Lung microvascular endothelial cell (primary cell): ENCODE measurements at places on chromosomes 5 and 9. TPM values are rescaled to one million over a fixed set of nuclear protein-coding genes. Genes with fewer than 3 reads are reported as not detected.

DNA sequence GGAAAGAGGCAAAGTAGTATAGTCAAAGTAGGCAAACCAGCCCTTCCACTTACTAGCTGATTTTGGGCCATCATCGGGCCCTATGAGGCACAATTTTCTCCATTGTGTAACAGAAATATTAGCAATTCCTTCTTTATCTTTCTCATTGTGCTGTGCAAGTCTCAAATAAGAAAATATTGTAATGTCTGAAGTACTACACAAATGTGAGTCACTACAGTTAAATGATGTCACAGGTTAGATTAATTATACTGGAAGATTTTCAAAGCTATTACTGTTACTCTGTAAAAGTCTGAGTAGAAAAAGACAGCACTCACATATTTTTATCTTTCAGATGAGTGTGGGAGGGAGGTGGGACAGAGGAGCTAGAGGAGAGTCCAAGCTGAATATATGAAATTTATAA is 12.4 kb upstream of the TMC1 start:
- no peak for DNase-seq

TJP2 gene
- 46.0 and 48.4 TPM in 2 replicates for total RNA-seq

DNA sequence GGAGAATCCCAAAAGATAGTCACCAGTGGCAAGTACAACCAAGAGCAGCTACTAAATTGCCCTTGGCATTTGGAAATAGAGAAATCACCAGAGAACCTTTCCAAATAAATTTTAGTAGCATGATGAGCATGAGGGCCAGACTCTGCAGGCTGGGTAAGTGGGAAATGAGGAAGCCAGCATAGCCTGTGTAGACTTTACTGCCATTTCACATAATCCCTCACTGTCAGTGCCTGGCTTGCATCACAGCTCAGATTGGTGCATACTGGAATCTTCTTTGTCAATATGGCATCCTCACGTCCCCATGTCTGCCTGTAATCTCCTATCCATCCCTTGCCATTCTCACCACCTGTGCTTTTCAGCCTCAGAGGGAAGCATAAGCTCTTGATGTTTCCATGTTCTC is 14.5 kb downstream of the GRAMD2B start:
- DNase-seq = no peak

- DNase-seq = no peak
These were observed 5.3 kb downstream of the FBXW2 start for GRCh38 chr9:120787933-120788332.

DNA sequence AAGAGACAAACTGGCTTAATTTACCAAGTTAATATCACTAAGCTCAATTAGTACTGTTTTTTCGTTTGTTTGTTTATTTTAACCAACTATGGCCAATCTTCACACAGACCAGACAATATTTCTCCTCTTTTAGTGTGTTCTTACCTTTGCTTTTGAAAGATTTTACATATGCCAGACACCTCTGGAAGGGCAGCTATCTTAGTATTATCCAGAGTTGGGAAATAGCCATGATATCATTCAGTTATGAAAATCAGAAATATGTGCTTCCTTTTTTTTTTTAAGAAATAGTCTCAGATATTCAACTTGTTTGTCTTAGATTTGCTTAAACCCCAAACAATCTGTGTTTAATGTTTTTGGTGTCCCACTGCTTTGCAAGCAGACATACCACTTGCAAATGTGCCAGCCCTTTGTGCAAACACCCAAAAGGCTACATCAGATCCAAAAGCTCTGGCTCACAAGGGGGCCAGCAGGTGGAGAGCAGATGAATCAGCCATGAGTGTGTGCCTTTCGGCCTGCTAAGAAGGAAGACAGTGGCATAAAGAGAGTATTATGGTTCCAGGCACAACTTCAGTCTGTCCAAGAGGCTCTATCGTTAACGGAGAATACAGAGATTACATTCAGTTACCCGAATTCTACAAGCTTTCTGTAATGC is 147.6 kb downstream of the EFNA5 start:
- DNase-seq = no peak

- DNase-seq = peak; percentile 99
These were observed 5.7 kb downstream of the TMC1 start for GRCh38 chr9:72526901-72527800.

DNA sequence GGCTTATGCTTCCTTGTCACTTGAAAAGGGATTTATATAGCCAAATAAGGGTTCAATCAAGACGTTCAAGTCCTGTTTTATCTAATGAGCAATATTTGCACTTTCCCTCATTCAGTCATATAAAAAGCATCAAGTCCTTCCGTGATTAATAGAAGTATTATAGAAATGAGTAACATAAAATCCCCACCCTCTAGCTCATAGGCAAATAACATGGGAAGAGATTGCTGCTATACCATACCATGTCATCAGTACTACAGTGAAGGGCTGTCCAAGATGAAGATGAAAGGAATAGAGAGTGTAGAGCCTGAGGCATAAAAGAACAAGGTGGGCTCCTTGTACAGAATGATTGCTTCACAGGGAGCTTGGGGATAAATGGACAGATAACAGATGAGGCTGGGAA is 20.4 kb upstream of the PAPPA start:
- no peak for DNase-seq

NR5A1 gene
- not detected in 2 replicates for total RNA-seq

- peak; percentile 54 for DNase-seq
These were observed 8.7 kb upstream of the INSYN2B start for GRCh38 chr5:169988947-169989346.

DNA sequence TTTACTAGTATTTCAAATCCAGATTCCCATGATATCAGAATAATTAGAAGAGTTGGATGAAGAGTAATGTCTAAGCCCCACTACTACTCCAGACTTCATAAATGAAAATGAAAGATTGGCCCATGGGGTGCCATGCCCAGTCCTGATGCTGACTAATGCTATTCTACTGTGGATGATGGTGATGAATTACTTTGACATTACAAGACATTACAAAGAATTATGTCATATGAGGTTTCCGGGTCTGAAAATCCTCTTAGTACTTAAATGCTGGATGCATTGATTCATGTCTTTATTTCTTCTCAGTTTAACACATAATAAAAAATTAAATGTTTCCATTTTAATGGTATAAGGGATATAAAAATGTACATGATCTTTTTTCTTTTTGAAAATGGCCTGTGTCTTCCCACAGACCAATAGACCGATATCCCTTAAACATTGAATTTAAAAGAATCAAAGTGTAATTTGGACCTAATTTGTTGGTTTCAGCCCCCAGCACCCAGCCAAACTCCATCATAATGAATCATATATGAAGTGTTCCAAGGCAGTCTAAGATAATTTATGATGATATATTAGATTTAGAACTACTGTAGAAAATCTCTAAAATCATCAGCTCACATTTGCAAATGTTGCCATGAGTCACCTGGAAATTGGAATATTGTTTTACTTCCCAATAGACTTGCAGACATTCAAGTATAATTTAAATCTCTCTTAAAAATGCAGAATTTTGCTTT is 223.6 kb upstream of the SGCD start:
- DNase-seq = no peak

FBXL7 gene
- 10.0 and 14.1 TPM in 2 replicates for total RNA-seq

AGXT2 gene
- not detected in 2 replicates for total RNA-seq

GRCh38 chr5:66848749-66849641 is 252.8 kb downstream of the MAST4 start:
- peak; percentile 90 for DNase-seq

CBY3 gene
- total RNA-seq = 0.22 TPM in 1 of 2 replicates, not detected in the other

TSTD2 gene
- 8.3 and 16.3 TPM in 2 replicates for total RNA-seq

FIBCD1 gene
- total RNA-seq = not detected in 2 replicates

DNA sequence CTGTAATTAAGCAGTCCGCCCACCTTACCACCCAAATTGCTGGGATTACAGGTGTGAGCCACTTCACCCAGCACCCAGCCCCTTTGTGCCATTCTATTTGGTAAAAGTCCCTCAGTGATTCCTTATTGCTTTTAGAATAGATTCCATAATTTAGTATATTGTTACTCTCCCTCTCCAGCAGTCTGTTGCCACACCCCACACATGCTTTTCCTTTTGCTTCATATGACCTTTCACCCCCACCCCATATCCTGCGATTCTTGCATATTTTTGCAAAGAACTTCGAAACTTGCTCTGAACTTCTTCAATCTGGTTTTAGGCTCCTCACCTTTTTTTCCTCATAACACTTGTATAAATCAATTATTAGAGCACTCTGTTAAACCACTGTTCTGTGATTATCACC is 100.2 kb downstream of the MTREX start:
- no peak for DNase-seq

DNA sequence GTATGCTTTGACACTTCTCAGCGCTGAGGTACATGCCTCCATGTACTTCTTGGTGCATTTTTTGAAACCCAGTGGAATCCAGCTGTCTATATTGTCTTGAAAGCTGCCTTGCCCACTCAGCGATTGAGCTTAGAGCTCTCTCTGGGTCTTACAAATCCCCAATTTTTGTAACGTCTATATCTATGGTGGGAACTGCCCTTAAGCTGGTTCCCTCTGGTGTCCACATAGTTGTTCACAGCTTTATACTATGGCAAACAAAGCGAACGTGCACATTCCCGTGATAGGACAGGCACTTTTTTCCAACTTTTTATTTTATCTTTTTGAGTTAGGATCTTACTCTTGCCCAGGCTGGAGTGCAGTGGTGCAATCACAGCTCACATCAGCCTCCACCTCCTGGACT is 20.9 kb downstream of the CDHR2 start:
- DNase-seq = peak; percentile 48

- no peak for DNase-seq
These were observed 3.0 kb downstream of the FRRS1L start for GRCh38 chr9:109164042-109164441.
